ENCODE measurements at places on chromosomes 1 and 21. TPM values are rescaled to one million over a fixed set of nuclear protein-coding genes. Genes with fewer than 3 reads are reported as not detected.
A peak's percentile ranks its signal among the peaks of the same experiment; 100 is the strongest.

Gene MMP23B
- 97.3 TPM for total RNA-seq

Gene ACBD6
- 54.7 TPM for total RNA-seq

Gene TACSTD2
- 0.73 TPM for total RNA-seq

Gene GPR61
- total RNA-seq: 0.41 TPM

DNA sequence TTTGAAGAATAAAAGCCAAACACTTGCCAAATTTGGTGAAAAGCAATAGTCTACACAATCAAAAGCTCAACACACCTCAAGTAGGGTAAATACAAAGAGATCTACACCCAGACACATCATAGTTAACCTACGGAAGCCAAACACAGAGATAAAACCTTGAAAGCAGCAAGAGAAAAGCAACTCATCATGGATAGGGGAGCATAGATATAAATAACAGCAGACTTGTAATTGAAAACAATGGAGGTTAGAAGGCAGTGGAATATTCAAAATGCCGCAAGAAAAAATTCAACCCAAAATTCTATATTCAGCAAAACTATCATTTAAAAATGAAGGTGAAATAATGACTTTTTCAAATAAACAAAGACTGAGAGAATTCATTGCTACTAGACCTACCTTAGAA lies 105.1 kb downstream of the ITSN1 start:
- no peak overlapping the region for H3K27ac ChIP-seq
- H3K36me3 ChIP-seq: no peaks in the 10 kb centered on the region
- no peaks in the 10 kb centered on the region for H3K27me3 ChIP-seq
- no peak for DNase-seq

DNA sequence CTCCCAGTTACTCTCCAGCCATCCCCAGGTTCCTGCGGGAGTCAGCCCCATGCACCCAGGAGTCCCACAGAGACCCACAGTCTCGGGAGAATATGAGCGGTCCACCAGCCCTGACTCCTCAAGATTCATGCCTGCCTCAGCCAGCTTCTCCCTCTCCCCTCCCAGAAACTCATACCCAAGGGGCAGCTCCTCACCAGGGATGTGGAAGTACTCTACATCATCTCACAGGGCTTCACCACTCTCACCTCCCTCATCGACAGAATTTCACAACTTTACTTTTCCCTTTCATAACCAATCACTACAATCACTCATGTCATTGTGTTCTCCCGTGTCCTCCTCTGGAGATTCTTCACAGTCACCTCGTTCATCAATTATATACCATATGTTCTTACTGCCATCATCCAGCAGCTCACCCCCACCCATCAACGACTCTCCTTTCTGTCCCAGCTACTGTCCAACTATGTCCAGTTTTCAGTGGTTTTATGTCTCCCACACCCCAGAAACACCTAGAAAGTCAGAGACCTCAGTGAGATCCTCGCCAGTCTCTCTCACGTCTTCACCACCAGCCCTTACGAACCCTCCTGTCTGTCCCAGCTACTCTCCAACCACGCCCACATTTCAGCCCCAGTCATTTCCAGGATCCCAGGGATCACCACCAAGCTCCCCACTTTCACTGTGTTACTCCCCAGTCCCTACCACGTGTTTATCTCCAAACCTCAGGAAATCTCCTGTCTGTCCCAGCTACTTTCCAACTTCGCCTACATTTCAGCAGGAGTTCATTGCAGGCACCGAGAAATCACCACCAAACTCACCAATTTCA lies 1530.1 kb upstream of the TPTE start:
- H3K4me1 ChIP-seq: no peaks in the 10 kb centered on the region
- H3K27ac ChIP-seq: no peak overlapping the region
- H3K36me3 ChIP-seq: no peaks in the 10 kb centered on the region
- no peak for DNase-seq

DNA sequence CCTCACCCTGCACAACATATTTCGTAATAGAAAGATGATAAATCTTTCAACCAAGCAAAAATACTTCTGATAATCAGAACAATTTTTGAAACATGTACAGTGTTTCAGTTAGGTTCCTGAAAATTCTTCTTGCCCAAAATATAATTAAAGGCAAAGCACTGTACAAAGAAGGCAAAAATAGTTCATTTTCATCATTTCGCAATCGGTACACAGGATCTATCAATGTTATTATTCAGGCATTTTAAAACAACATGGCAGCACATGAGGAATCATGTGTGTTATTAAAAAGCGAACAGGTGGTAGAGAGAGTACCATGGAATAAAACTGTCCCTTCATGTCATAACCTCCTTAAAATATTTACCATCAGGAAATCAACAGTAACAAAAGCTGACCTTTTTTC lies 356.9 kb downstream of the DPYD start:
- H3K27me3 ChIP-seq: no peaks in the 10 kb centered on the region
- H3K4me3 ChIP-seq: no peak overlapping the region
- H3K27ac ChIP-seq: no peak overlapping the region
- H3K36me3 ChIP-seq: no peaks in the 10 kb centered on the region
- no peaks in the 10 kb centered on the region for H3K4me1 ChIP-seq

DNA sequence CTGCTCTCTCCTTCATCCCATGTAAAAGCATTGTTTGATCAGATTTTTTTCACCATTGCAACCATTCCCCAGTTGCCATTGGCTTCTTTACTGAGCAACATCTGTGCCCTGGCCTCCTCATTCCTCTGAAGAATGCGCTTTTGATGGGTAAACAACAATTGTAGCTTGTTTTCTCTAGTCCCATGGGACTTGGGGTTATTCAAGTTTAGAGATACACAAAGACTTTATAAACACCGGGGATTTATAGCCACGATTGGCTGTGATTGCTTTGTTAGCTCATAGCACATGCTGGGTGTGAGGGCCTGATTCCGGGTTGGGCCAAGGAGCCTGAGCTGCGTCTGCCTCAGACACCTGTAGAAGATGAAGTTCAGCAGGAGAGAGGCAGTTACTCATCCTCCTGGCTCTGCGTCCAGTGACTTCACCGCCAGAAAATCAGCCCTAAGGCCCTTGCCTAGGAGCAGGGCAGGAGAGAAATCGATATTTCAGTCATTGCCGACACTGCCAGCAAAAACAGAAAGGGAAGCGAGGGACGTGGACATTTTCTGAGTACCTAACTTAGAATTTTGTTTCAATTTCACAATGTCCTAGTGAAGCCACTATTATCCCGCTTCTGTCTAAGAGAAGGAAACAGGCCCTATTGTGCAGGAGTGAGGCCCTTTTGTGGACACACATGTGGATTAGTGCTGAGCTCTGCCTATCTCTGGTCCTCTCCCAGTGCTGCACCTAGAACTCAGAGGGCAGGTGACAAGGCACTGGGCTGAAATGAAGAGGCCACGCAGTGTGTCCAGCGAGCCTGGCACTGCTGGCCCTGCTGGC lies 159.8 kb upstream of the USP24 start:
- no peaks in the 10 kb centered on the region for H3K36me3 ChIP-seq
- peak; percentile 62 for DNase-seq
- H3K27me3 ChIP-seq: no peaks in the 10 kb centered on the region
- no peak overlapping the region for H3K27ac ChIP-seq
- no peak overlapping the region for H3K4me3 ChIP-seq
- H3K4me1 ChIP-seq: no peaks in the 10 kb centered on the region

- H3K27ac ChIP-seq: no peak overlapping the region
- DNase-seq: no peak
- no peaks in the 10 kb centered on the region for H3K4me1 ChIP-seq
- no peak overlapping the region for H3K4me3 ChIP-seq
- H3K36me3 ChIP-seq: no peaks in the 10 kb centered on the region
Measured at GRCh38 chr1:97787231-97787630, 133.6 kb downstream of the DPYD start.

GRCh38 chr21:22363504-22363903 lies 1365.3 kb downstream of the NCAM2 start:
- no peak overlapping the region for H3K4me3 ChIP-seq
- H3K27me3 ChIP-seq: no peaks in the 10 kb centered on the region
- H3K4me1 ChIP-seq: no peaks in the 10 kb centered on the region
- no peak overlapping the region for H3K27ac ChIP-seq

DNA sequence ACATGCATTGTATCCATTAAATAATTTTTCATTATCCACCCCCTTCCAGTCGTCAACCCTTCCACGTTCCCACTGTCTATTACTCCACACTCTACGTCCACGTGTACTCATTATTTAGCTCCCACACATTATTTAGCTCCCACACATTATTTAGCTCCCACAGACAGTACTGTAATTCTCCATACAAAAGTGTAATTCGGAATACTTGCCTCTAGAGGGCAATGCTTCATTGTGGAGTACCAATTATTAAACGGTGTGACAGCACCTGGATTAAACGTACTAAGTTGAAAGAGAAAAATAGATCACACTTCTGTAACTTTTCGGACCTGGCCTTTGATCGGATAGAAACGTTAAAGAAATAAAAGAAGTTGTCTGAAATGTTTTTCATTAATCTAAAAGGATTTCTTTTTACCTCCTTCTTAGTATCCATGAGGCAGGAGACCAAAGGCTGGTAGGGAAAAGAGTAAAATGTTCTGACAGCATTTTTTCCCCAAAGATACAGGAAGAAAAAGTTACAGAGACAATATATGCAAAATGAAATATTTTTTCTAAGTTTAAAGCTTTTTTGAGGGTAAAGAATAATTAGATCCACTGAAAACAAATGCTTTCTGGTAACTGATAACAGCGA lies 99.2 kb downstream of the LHX8 start:
- no peak overlapping the region for H3K27ac ChIP-seq
- no peaks in the 10 kb centered on the region for H3K4me1 ChIP-seq
- no peak for DNase-seq
- no peaks in the 10 kb centered on the region for H3K27me3 ChIP-seq

- no peak overlapping the region for H3K27ac ChIP-seq
- DNase-seq: no peak
- H3K36me3 ChIP-seq: no peaks in the 10 kb centered on the region
Measured at GRCh38 chr1:152022474-152022873, 14.3 kb downstream of the S100A11 start.

DNA sequence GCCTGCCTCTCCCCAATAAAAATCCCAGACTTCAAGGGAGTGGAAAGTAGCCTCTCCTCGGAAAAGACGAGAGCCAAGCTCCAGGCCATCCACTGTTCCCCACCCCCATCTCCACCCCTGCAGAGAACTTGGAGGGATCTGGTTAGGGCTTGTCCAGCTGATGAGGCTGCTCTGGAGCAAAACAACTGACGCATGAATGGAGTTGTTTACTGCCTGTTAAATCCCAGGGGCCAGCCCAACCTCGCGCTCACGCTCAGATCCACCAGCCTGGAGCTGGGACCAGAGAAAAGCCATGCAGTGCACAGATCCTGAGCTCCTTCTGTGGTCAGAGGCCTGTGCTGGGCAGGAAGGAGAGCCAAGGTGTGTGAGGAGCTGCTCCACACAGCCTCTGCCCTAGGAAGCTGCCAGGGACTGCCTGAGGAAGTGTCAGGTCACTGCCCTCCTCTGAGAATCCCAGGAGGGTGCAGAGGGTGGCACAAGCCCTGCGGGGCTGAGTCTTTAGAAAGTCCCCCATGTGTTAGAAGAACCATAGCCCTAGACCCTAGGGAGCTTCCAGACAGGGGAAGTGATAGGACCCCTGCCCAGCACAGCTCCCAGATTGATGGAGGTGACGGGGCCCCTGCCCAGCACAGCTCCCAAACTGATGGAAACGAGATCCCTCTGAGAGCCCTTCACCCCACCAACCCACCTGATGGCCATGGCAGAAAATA lies 109.0 kb upstream of the IPO9 start:
- DNase-seq: peak; percentile 91
- no peaks in the 10 kb centered on the region for H3K36me3 ChIP-seq
- H3K4me3 ChIP-seq: no peak overlapping the region
- H3K27ac ChIP-seq: peak overlapping the region; percentile 90

GRCh38 chr1:101929343-101929742 lies 67.4 kb downstream of the OLFM3 start:
- no peaks in the 10 kb centered on the region for H3K4me1 ChIP-seq
- H3K4me3 ChIP-seq: no peak overlapping the region
- H3K27ac ChIP-seq: no peak overlapping the region
- no peak for DNase-seq
- no peaks in the 10 kb centered on the region for H3K36me3 ChIP-seq
- H3K27me3 ChIP-seq: no peaks in the 10 kb centered on the region

DNA sequence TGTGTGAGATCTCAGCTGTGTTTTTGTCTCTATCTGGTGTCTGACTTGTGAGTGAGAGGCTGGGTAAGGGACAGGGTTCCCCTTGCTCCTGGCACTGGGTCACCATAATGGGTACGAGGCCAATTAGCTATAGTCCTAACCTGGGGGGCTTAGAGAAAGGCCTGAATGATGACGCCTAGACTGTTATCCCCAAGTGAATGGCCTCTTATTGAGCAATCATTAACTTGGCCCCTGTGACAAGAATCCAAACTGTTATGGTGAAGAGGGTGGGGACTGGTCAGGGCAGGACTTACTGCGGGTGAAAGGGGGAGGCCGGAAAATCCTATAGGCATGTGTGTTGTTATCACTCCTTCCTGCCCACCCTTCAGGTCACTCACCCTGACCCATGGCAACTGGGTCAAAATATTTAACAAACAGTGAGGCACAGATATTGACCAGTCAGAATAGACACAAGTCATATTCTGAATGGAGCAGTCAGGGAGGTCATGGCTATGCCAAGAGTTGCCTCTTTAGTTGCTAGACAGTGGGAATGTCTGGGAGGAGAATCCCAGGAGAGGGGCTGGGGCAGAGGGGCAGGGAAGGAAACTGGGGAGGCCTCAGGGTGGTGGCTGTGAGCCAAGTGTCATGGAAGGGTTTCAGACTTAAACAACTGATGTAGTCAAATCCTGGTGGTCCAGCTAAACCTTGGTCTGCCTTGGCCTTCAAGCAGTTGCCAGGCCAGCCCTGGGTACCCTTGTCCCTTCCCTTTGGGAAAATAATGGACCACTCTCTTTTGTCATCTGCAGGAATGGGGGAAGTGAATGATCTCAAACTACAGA lies 3.2 kb downstream of the NR0B2 start:
- H3K4me1 ChIP-seq: no peaks in the 10 kb centered on the region
- no peak overlapping the region for H3K4me3 ChIP-seq
- no peak overlapping the region for H3K27ac ChIP-seq
- no peaks in the 10 kb centered on the region for H3K36me3 ChIP-seq
- DNase-seq: no peak
- H3K27me3 ChIP-seq: no peaks in the 10 kb centered on the region

DNA sequence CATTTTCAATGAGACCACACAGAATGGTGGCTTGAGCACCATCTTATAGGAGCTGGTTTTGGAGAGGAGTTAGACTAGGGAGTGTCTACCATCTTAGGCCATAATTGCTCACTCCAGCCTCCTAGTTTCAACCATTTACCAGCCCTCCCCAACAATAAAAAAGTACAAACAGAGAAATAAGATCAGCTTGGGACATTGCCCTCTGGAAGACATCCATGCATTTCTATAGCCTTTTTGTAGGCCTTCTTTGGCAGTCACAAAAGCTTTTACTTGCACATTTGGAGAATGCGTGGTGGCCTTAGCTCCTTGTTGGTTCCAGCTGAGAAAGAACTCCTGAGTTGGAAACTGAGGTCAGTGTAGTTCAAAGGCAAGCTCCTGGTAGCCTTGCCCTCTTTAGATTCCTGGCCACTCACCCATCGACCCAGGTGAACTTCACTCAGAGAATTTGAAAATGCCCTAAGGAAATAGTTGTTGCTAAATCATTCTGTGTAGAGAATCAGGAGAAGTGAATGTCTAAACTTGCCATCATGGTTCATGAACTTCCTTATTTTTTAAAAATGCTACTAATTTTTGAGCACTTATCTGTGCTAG lies 301.7 kb upstream of the PROX1 start:
- H3K36me3 ChIP-seq: no peaks in the 10 kb centered on the region
- H3K27ac ChIP-seq: no peak overlapping the region
- no peaks in the 10 kb centered on the region for H3K27me3 ChIP-seq
- H3K4me1 ChIP-seq: no peaks in the 10 kb centered on the region
- DNase-seq: no peak
- no peak overlapping the region for H3K4me3 ChIP-seq
